ENCODE measurements at places on chromosomes 13 and 19. TPM values are rescaled to one million over a fixed set of nuclear protein-coding genes. Genes with fewer than 3 reads are reported as not detected.
A peak's percentile ranks its signal among the peaks of the same experiment; 100 is the strongest.

GRCh38 chr13:77429320-77430142 lies 102.6 kb upstream of the MYCBP2 start:
- peak; percentile 80 for DNase-seq

DNA sequence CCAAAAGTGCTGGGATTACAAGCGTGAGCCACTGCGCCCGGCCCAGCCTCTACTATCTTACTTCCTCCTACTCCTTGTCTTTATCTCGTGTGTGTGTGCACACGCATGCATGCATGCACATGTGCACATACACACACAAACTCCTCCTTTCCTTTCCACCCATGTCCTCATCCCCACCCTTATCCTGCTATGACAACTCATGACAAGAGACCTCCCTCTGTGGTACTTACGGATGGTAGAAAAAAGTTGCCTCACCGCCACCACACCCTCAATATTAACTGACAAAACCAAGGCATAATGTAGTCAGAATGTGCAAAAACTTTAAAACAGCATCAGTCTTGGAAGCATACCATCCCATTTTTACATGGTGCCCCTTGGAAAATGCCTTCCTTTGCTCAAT lies 15.9 kb upstream of the EEF1AKMT1 start:
- DNase-seq, result no peak

The POU2F2 gene
- 55.6 TPM for total RNA-seq

GRCh38 chr19:32819419-32820400 lies 49.9 kb downstream of the SLC7A9 start:
- DNase-seq, result no peak

DNA sequence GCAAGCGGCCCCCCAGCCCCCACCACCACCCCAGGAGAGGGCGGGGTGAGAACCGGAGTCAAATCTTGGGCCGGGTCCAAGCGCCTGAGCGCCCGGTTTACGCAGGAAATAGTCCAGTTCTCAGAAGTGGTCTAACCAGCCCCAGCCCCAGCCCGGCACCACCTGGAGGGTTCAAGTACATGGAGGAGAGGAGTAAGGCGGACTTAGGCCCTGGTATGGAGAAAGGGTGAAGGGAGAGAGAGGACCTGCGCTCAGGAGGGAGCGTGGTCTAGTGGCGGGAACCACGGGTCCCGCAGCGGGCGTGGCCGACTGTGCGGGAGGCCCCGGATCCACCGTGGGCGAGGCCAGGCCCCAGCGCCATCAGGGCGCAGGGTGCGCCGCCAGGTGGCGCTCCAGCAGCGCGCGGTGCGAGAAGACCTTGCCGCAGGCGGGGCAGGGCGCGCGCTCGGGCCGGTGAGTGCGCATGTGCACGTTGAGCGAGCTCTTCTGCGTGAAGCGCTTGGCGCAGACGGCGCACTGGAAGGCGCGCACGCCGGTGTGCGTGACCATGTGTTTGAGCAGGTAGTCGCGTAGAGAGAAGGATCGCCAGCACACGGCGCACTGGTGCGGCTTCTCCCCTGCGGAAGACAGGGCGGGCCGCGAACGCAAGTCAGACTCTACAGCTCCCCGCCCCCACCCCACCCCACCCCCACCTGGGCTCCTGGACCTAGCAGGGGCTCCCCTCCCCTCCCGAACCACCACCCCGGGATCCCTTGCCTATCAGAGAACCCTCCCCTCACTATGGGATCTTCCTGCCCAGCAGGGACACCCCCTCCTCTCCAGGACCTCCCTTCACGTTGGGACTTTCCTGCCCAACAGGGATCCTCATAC lies 2.1 kb upstream of the SLC27A5 start:
- DNase-seq, result peak; percentile 98

GRCh38 chr13:35292329-35292728 lies 184.2 kb downstream of the MAB21L1 start:
- no peak for DNase-seq

GRCh38 chr19:28656644-28657043 lies 556.3 kb downstream of the UQCRFS1 start:
- no peak for DNase-seq

DNA sequence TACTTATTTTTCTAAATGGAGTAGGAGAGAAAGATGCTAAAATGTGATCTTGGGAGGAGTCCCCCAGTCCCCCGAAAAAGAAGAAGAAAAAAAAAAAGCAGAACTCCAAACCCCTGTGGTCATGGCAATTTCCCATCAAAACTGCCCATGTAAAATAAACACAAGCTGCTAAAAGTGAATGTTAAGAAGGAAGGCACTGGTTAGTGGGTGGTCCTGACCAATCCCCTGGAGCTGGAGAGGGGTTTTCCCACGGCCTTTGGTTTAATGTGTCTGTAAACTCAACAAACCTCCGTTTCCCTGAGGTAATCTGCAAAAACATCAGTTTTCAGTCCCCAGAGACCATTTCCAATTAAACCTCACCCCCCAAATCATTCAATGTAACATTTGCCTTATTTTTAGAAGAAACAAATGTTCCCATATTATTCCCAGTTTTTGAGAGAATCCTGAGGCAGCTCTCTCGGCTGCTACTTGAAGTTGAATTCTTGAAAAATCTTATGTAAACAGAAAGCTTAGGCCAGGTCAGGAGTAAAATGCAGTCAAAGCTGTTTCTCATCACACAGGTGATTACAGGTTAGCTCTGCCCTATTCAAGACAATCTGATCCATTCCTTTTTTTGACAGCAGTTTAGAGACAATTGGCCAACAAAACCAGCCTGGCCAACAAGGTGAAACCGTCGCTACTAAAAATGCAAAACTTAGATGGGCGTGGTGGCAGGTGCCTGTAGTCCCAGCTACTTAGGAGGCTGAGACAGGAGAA lies 17.0 kb downstream of the RAB3D start:
- DNase-seq, result no peak

DNA sequence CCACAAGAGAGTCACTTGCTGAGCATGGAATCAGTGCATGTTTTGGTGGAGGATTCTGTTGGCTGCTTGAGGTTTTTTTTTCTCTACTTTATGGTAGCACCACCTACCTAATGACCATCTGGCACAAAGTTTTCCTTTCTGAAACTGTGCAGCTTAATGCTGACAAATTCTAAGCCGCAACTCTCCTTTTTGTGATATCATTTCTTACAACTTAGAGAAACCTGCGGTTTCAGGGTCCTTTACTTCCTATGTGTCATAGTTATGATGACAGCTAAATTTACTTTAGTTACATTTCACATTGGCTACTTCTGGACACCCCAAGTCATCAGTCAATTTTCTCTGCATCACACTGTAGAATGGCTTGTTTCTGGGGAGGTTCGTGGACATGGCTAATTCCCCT lies 115.4 kb upstream of the TMTC4 start:
- no peak for DNase-seq

DNA sequence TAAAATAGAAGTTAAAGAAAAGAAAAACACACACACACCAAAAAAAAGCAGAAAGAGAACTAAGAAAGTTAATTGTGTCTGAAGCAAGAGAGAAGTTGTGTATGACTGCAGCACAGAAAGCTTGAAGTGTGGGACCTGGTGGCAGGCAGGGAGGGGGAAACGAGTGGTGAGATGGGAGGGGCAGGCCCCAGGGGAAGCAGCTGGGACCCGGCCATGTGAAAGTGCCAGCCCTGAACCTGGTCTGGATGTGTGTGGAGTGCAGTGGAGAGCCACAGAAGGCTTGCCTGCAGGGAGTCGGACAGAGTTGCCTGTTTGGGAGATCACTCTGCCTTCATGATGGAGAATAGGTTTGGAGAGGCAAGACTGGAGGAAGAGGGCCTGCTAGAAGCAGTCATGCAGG lies 199.0 kb downstream of the GGACT start:
- no peak for DNase-seq

The IGLON5 gene
- 0.07 TPM for total RNA-seq

- peak; percentile 69 for DNase-seq
Observed at GRCh38 chr13:21670006-21670882, 629 bp upstream of the FGF9 start.

DNA sequence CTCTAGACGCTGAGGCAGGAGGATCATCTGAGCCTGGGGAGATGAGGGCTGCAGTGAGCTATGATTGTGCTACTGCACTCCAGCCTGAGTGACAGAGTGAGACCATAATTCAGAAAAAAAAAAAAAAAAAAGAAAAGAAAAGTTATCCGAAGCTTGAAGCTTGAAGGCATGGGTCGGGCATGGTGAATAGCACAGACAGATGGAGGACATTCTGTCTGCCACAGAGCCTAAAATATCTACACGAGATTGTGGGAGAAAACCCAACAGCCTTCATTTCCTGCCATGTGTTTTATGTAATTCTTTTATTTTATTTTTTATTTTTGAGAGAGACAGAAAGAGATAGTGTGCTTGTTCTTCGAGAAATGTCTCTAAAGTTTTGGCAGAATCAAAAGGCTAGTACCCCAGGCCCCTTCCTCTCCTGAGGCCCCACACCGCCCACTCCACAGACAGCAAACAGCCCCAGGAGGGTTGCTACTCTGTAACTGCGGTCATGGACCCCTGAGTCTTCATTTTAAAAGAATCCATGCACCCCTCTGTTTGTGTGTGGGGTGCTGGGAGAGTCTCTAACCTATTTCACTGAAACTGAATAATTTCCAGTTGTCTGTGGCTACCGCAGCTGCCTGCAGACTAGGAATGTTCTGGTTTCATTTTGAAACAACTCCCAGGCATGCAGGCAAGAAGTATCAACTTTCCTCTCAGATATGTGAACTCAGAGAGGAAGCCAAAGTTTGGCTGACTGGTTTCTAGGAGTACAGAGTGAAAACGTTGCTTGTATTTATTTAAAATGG lies 38.4 kb upstream of the RCBTB2 start:
- DNase-seq, result no peak

DNA sequence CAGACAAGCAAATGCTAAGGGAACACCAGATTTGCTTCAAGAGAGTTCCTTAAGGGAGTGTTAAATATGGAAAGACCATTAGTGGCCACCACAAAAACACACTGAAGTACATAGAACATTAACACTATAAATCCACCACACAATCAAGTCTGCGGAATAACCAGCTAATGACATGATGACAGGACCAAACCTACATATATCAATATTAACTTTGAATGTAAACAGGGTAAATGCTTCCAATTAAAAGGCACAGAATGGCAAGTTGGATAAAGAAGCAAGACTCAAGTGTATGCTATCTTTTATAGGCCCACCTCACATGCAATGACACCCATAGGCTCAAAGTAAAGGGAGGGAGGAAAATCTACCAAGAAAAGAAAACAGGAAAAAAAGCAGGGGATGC lies 291.3 kb downstream of the COG6 start:
- DNase-seq, result no peak

GRCh38 chr13:113931841-113932459 lies 41.9 kb downstream of the C13orf46 start:
- DNase-seq, result no peak

The TMEM190 gene
- total RNA-seq, result not detected

The SEMA6B gene
- not detected for total RNA-seq

The ATP12A gene
- 0.07 TPM for total RNA-seq

- DNase-seq, result no peak
Observed at GRCh38 chr13:90015565-90016507, 1331.7 kb upstream of the MIR17HG start.

The ABCC4 gene
- 8.7 TPM for total RNA-seq

- DNase-seq, result no peak
Observed at GRCh38 chr13:64925727-64926126, 2304.4 kb downstream of the PCDH9 start.

DNA sequence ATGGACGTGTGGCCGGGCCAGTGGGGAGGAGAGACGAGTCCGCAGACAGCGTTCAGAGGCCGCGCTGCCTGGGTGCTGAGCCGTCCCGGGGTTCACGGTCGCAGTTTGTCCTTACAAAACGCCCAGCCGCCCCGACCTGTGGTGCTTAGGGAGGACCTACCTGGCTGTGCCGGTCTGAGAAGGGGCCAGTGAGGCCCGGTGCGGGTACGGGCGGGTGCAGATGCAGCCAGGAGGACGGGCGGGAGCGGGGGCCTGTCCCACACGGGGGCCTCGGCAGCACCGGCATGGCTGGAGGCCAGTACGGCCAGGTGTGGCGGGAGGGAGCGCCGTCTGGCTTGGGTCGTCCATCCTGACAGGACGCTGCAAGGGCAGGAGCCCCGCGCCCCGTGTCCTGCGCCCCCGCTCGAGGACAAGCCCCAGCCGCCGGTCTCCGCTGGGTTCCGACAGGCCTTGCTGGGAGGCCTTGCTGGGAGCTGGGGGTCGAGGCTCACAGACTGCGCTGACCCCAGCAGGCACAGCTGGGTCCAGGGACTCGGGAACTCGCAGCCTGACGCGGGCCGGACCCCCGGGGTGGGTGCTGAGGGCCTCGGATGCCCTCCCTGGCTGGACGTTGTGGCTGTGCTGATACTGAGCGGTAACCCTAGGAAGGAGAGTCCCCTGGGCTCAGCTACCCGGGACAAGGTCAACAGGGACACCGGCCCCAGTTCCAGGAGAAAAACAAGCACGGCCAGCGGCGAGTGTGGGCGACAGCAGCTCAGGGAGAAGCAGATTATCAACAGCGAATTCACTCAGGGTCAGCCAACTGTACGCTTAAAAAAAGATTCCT lies 5.3 kb upstream of the PROZ start:
- DNase-seq, result peak; percentile 27

The LILRA1 gene
- total RNA-seq, result not detected

Data from activated CD4-positive, alpha-beta memory T cell treated with anti-CD3 and anti-CD28 coated beads for 36 hours (primary cell).